ENCODE measurements at places on chromosomes 2 and 18.

- DNase-seq = no peak
These were observed 99.7 kb downstream of the PLEKHM3 start for GRCh38 chr2:207925601-207926000.

GRCh38 chr2:98568161-98568956, 40.0 kb downstream of the COA5 start:
- DNase-seq = no peak

DNA sequence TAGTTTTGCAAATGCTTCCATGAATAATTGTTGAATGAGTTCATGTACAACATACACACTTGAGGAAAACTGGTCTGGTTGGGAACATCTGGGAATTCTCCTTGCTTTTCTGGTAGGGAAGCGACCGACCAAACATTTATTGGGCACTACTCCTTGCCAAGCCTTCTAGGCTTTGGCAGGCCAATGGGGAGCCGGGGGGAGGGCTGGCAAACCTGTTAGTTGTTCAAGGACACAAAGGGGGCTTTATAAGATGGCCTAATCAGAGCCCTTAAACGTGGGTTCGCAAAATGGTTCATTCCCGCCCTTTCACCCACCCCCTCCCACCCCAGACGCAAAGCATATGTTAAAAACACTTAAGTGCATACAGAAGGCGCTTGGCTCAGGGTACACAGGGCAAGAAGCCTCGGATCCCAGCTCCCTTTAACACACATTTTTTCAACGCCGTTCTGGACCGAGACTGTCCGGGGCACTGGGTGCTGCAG, 844 bp upstream of the VSNL1 start:
- DNase-seq = no peak

- DNase-seq = peak; percentile 93
These were observed 373.3 kb downstream of the IRS1 start for GRCh38 chr2:226426292-226426736.

GRCh38 chr2:12543978-12544558, 172.7 kb upstream of the TRIB2 start:
- no peak for DNase-seq

DNA sequence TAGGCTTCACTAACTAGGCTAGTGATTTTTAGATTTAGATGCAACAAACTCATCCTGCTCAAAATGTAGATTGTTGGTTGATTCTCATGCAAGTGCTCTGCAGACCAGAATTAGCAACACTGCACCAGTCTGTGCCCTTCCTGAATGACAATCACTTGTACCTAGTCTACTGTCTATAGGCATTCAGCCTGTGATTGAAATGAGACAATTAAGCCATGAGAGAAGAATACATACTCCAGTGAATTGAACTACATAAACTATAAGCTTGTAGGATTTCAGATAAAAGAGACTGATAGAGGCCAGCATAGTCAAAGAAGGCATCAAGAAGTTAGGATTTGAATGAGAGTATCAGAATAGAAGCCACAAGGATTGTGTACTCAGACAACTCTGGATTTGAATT, 138.3 kb upstream of the NRXN1 start:
- DNase-seq = no peak

- no peak for DNase-seq
These were observed 1434.4 kb downstream of the LRP1B start for GRCh38 chr2:140696449-140696848.

DNA sequence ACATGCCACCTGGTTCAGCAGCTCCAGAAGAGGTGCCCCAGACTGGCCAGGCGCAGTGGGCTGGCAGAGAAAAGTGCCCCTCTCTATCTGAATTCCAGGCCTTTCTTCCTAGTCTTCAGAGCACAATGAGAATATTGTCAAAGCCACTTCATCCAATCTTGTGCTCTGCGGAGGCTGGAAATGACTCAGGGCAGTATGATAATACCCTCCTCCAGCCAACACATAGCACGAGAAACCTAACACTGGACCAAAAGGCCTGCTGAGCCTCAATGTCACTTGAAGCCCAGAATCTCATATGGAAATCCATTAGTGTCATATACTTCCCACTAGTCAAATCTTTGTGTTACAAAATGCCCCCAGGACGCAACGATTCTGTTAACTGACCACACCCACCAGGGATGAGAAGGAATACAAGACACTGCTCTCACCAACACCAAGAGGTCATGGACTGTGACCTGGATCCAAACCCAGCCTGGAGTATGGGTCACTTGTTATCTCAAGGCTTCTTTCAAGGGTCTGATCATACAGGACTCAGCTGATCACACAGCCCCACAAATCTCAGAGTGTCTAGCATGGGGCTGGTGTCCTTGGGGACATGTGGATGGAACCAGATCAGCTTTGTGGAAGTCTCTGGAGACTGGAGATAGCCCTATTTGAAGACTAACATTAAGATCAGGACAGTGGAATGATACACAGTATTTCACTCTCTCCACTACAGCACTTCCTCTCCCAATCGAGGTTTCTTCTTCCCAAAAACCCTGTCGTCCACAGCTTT, 10.1 kb downstream of the KIF3C start:
- no peak for DNase-seq

GRCh38 chr18:38367473-38367872, 801.9 kb upstream of the CELF4 start:
- DNase-seq = no peak

GRCh38 chr2:156787517-156787916, 351.3 kb downstream of the GPD2 start:
- no peak for DNase-seq

GRCh38 chr2:127986548-127987079, 41.2 kb downstream of the SAP130 start:
- DNase-seq = no peak

GRCh38 chr2:31275976-31276375, 42.0 kb downstream of the EHD3 start:
- DNase-seq = no peak

GRCh38 chr2:98775146-98775986, 44.4 kb upstream of the MGAT4A start:
- DNase-seq = no peak

DNA sequence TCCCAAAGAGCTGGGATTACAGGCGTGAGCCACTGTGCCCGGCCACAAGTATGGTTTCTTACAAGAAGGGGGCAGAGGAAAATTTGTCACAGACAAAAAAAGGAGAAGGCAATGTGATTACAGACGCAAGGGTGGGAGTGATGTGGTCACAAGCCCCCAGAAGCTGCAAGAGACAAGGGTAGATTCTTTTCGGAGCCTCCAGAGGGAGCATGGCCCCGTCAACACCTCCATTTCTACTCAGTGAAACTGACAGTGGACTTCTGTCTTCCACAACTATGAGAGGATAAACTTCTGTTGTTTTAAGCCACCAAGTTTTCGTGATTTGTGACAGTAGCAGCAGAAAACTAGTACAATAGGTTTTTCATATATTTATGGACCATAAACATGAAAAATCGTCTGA, 2.1 kb upstream of the TCF7L1 start:
- DNase-seq = no peak

DNA sequence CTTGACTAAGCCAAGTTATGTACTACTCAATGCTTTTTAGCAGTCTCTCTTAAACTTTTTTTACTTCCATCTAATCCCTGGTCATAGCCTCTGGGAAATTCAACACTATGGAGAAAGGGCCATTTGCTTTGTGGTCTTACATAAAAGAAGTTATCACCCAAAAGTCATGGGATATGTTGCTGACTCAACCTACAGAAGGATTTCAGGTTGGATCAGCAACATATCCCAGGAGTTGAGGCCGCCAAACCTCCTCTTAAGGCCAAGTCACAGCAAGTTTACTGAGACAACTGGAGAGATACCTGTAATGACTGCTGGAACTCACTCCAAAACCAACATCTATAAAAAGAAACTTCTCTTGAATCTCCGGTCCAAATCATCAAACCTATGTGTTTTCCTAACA, 141.1 kb downstream of the IRS1 start:
- DNase-seq = no peak

GRCh38 chr18:67135981-67136380, 380.5 kb downstream of the DSEL start:
- no peak for DNase-seq

DNA sequence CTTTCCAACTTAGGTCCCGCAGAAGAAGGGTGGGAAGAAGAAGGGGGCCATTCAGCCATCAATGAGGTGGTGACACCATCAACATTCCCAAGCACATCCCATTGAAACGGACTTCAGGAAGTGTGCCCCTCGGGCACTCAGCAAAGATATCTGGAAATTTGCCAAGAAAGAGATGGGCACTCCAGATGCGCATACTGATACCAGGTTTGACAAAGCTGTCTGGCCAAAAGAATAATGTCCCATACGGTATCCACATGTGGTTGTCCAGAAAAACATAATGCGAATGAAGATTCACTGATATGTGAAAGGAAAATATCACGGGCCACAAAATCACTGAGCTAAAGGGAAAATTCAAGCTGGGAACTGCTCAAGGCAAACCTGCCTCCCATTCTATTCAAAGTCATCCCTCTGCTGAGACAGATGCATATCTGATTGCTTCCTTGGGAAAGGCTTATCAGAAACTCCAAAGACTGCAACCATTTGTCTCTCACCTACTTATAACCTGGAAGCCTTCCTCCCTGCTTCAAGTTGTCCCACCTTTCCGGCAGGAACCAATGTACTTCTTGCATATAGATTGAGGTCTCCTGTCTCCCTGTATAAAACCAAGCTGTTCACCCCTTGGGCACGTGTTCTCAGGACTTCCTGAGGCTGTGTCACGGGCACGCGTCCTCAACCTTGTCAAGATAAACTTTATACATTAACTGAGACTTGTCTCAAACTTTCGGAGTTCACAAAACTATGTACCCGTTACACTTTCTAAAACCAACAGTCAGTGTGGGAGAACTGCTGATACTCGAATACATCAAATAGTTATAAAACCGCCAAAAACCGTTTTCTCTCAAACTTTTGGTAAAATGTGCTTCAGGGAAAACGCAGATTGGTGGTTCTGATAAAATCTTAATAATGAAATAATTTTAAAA, 1.3 kb upstream of the PDK1 start:
- DNase-seq = no peak

DNA sequence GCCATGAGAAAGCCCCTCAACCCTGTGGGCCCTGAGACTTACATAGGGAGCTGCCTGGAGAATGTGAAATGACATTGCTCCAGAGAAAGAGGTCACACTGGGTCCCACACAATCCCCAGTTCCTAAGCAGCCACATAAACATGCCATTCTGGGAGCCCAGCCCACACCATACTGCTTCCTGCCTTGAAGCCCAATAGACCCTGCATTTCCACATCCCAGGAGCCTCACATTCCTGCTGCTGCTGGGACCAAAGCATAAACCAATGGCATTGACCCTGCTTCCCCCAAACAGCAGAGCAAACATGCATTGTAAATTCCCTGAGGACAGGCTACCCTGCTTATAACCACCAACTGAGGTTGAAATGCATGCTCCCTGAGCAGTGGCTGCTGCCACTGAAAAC, 1117.6 kb upstream of the SLC39A10 start:
- no peak for DNase-seq

DNA sequence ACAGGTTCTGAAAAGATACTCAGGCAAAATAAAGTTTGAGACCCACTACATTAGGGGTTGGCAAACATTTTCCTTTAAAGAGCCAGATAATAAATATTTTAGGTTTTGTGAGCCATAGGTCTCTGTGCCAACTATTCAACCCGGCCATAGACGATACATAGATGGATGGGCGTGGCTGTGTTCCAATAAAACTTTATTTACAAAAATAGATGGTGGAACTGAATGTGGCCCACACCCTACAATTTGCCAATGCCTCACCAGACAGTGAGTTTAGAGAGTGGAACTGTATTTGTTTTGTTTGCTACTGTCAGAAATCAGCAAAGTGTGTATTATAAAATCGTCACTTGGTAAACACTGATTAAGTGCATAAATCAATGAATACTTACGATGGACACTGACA, 78.0 kb downstream of the ACKR3 start:
- no peak for DNase-seq

Data from AG04450 (cell line).